ENCODE measurements at places on chromosomes 4 and X.

GRCh38 chrX:5236096-5236495, 992.6 kb downstream of the NLGN4X start:
- no peak for DNase-seq

DNA sequence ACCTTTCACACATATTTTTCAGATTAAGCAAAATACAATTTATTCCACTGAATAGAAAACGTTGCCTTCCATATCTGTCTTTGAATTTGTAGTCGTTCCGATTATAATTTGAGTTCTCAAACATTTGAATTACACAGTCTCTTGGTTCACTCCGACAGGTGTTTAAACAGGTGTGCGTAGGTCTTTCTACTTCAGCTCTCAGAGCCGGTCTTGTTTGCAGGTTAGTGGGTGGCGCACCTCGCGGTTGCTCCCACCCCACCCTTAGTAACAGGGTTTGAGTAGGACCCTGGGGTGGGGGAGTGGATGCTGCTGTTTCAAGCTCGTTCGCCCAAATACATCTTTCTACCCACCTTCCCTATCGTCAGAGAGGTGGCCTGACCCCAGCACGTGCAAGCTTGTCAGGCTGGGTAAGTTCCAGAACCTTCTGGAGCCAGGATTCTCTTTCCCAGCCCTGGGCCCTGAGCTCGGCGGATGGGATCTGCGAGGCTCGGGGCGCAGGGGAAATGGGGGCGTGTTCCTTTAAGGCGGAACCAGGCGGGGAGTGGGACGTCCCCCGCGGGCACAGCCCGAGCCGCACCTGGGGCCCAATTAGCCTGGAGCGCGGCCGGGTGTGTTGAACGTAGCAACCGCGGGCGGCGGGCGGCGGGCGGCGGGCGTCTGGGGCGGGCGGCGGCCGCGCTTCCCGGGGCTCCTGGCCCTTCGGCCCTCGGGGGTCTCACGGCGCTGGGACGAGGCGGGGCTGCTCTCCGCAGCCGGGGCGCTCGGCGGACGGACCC, at the start of gene FAM149A:
Gene FAM149A (plus strand): TSS at position 591 of the 776 bp plus-strand sequence.
- DNase-seq = peak; percentile 25

DNA sequence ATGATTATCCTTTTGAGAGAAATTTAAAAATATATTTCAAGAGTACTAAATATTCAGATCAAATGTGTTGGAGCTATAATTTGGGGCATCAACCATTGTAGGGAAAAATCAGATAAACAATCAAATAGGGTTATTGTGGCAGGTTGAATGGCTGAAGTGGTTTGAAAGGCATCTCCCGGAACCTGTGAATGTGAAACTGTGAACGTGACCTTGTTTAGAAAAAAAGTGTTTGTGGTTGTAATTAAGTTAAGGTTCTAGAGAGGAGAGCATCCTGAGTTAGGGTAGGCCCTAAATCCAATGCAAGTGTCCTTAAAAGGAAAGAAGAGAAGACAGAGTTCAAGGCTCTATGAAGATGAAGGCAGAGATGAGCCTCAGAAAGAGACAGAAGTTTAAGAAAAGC, 37.4 kb downstream of the ADGRA3 start:
- DNase-seq = no peak

DNA sequence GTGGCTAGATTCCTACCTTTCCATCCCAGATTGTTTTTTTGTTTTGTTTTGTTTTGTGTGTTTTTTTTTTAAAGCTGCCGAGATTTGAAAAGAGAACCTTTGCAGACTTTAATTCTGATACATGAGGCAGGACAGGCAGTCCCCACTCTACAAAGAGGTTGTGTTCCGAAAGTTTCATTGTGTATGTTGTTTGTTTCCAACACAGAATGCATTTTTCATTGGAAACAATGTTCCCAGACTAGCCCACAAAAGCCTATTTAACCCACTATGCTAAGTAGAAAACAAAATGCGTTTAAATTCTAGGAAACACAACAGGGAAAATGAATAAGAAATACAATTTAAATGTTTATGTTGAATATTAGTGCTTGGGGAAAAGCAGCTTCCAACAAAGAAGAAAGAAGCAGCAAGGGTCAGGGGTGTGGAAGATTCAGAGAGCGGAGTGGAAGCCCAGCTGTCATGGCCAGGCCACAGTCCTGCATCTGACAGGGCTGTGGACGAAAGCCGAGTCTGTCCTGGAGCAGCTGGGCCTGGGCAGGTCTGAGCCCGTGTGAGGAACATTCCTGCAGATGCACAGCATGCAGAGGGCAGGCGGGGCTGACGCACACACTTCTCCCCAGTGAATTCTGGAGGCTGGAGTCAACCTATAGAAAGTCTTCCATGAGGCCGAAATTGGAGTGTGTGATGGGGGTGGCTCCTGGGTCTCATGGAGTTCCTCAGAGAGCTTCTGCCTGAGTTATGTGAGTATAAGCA, 12.4 kb upstream of the SETD7 start:
- DNase-seq = no peak

DNA sequence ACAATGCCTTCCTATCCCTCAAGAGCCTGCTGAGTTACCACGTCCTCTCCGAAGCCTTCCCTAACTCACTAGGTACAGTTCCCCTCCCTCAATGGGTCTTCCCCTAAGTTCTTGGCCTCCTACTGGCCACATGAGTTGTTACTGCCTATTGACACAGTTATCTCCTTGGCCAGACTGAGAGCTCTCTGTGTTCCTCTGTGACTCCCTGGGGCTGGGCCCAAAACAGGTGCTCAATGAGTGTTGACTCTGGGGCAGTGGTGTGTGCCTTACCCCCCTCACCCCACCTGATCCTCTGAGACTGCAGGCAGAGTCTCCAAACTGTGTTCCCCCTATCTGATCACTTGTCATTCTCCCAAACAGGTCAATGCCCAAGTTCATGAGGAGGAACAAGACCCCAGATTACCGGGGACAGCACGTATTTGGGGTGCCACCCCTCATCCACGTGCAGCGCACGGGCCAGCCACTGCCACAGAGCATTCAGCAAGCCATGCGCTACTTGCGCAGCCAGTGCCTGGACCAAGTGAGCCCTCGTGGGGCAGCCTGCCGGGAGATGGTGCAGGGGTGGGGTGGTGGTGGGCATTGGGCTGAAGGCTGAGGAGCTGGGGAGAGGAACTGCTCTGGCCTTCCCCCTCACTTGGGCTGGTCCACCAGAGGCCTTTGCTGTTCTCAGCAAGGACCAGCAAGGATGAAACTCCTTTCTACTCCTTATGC, 72.6 kb downstream of the STARD8 start:
- no peak for DNase-seq
